Panc1 (cell line): ENCODE measurements at places on chromosomes 16 and 17.

DNA sequence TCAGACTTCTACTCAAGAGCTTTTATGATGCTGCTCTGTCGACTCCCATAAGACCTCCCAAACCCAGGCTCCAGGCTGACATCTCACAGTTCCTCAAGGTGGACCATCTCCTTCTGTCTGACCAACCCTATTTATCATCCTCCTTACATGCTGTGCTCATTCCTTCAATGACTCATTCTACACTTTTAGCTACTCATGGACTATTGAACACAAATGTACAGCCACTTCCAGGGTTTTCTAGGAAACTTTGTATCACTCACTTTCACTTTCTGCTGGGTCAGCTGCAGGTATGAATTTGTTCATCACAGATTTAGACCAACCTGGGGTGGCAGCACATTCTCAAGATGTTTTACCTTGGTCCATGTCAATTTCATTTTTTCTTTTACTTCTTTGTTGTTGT, 162.4 kb upstream of the FAM20A start:
- peaks cover 6% of the 10 kb centered on the region; the same call in 1 of the 2 replicates for H3K4me1 ChIP-seq
- H3K27ac ChIP-seq, result no peak overlapping the region

GRCh38 chr17:17355426-17355825, 52.3 kb downstream of the NT5M start:
- H3K4me1 ChIP-seq, result no peaks in the 10 kb centered on the region
- no peak overlapping the region for H3K27ac ChIP-seq
- no peaks in the 10 kb centered on the region for H3K36me3 ChIP-seq
- DNase-seq, result no peak
- no peak overlapping the region for H3K4me3 ChIP-seq

DNA sequence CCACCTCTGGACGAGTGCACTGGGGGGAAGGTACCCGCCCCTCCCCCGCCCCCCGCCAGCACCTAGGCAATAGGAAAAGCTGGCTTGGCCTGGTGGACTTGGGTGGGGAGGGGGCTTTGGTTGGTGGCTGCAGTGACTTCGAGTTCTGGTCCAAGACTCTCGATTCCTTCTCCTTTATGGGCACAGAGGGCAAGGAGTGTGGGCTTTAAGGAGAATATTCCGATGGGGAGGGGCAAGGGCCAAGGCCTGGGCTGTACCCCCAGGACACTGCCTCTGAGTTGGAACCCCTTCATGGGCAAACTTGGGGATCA, 409 bp downstream of the ACSF2 start:
- H3K27ac ChIP-seq, result peak overlapping the region; percentile 74
- peak overlapping the region; percentile 66 for H3K4me3 ChIP-seq
- no peaks in the 10 kb centered on the region; the same call in 1 of the 2 replicates for H3K36me3 ChIP-seq
- no peaks in the 10 kb centered on the region for H3K27me3 ChIP-seq
- H3K4me1 ChIP-seq, result peaks cover 20% of the 10 kb centered on the region

- H3K36me3 ChIP-seq, result no peaks in the 10 kb centered on the region
- H3K27me3 ChIP-seq, result no peaks in the 10 kb centered on the region
- no peak overlapping the region for H3K4me3 ChIP-seq
Observed at GRCh38 chr17:80773243-80773991, 218.2 kb upstream of the CHMP6 start.

- no peaks in the 10 kb centered on the region for H3K27me3 ChIP-seq
- no peak overlapping the region for H3K27ac ChIP-seq
- no peak for DNase-seq
Observed at GRCh38 chr17:65994114-65994513, 197.8 kb downstream of the CEP112 start.

GRCh38 chr17:73595068-73595467, 49.2 kb downstream of the SDK2 start:
- H3K36me3 ChIP-seq, result no peaks in the 10 kb centered on the region
- H3K27ac ChIP-seq, result no peak overlapping the region
- H3K4me3 ChIP-seq, result no peak overlapping the region
- H3K27me3 ChIP-seq, result no peaks in the 10 kb centered on the region

- no peaks in the 10 kb centered on the region for H3K27me3 ChIP-seq
- no peaks in the 10 kb centered on the region for H3K36me3 ChIP-seq
- H3K27ac ChIP-seq, result no peak overlapping the region
- no peaks in the 10 kb centered on the region for H3K4me1 ChIP-seq
- DNase-seq, result no peak
- no peak overlapping the region for H3K4me3 ChIP-seq
Observed at GRCh38 chr17:68054296-68054900, 18.9 kb downstream of the KPNA2 start.

DNA sequence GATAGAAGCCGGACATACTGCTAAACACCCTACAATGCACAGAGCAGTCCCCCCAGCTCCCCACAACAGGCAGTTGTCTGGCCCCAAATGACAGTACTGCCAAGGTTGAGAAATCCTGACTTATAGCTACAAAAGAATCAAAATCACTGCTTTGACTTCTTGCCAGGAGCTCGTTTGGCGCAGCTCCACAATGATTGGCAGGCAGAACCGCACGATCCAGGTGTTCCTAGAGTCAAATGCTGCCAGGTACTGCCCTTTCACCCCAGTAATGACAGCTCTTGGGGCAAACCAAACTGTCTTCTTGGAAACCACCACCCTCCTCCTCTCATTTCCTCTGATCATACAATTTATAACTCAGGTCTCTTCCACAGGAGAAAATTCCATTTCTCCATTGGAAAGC, 2.2 kb upstream of the TMC5 start:
- H3K4me1 ChIP-seq, result peaks cover 5% of the 10 kb centered on the region
- H3K27ac ChIP-seq, result no peak overlapping the region
- H3K36me3 ChIP-seq, result no peaks in the 10 kb centered on the region
- H3K4me3 ChIP-seq, result no peak overlapping the region
- DNase-seq, result no peak
- H3K27me3 ChIP-seq, result peaks cover 7% of the 10 kb centered on the region

DNA sequence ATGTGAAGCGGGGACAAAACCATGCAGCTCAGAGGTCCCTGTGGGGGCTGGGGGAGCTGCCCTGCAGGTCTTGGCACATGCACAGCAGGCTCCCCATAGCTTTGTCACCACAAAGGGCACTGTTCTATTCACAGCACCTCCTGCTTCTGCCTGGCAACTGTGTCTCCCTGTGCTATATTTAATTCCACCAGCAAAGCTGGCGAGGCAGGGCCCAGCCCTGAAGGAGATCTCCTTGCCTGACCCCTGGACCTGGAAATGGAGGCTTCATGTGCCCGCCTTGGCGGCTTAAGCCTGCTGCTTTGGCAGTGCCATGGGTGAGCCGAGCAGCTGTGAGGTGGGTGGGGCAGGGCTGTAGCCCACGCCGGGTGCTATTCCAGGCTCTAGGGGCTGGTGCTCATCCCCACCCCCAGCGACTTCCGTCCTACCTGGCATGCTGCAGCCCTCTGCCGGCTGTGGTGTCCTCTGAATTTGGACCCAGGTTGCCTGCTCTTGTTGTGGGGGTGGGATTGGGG, 6.8 kb downstream of the LDHD start:
- H3K36me3 ChIP-seq, result no peaks in the 10 kb centered on the region

GRCh38 chr17:72392056-72393010, 271.5 kb downstream of the SOX9 start:
- H3K4me1 ChIP-seq, result peaks cover 83% of the 10 kb centered on the region
- no peak for DNase-seq
- H3K27me3 ChIP-seq, result no peaks in the 10 kb centered on the region
- H3K4me3 ChIP-seq, result no peak overlapping the region
- H3K36me3 ChIP-seq, result no peaks in the 10 kb centered on the region

DNA sequence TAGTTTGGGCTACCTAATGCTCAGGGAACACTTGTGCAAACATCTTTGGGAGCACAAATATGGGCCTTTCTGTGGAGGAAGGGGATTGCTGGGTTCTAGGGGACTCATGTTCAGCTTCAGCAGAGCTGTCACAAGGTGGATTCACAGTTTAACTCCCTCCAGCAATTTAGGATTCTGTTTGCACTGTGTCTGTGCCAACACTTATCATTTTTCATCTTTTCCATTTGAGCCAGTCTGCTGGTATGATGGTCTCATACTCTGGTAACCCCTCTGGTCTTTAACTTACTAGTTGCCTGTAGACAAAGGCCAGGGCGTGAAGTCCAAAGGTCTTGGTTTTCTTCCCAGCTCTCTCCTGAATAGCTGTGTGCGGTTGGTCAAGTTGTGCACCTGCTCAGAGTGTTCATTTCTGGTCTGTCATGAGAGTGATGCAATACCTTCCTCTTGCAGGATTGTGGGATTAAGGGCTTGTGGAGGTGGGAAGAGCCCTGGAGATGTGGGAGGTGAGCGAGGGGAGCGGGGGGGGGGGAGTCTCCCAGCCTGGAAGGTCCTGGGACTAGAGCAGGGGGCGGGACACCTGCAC, 152.6 kb downstream of the CMIP start:
- H3K36me3 ChIP-seq, result no peaks in the 10 kb centered on the region
- no peak for DNase-seq
- H3K27me3 ChIP-seq, result no peaks in the 10 kb centered on the region
- H3K27ac ChIP-seq, result no peak overlapping the region
- no peak overlapping the region for H3K4me3 ChIP-seq

DNA sequence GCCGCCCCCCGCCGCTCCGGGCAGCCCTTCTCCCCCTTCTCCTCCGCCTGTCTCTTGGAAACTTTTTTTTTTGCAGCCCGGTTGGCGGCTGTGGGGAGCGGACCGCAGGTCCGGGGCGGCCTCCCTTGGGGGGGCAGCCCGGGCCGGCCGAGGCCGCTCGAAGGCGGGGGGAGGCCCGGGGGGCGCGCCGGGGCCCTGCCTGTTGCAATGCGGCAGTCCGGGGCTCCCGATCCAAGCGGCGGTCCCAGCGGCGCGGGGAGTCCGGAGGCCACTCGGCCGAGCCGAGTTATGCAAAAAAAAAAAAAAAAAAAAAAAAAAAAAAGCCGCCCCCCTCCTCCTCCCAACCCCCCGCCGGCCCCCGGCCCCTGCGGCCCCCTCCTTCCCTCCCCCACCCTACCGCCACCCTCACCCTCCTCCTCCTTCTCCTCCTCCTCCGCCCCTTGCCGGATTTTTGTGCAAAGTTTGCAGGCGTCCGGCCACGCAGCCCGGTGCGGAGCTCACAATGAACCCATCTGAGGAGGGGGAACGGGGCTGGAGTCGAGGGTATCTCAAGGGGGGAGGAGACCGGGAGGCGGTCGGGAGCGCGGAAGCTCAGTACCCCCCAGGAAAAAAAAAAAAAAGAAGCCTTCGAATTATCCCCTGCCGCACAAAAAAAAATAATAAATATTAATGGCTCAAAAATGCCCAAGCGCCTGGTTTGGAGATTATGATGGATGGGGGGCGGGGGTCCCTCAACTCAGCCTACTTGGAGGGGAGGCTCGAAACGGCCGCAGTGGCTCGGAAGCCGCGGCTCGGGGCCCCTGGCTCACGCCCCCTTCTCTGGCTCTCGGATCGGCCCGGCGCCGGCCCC, at the start of gene ZNF423:
ZNF423 (minus strand) TSS at position 291 of the 850 bp plus-strand sequence. CDS start 338 bp downstream, outside the sequence.
- DNase-seq, result no peak
- no peaks in the 10 kb centered on the region for H3K4me1 ChIP-seq
- H3K27me3 ChIP-seq, result peaks cover 6% of the 10 kb centered on the region
- no peaks in the 10 kb centered on the region for H3K36me3 ChIP-seq
- peak within 1 kb of the TSS; percentile 34 for H3K4me3 ChIP-seq

DNA sequence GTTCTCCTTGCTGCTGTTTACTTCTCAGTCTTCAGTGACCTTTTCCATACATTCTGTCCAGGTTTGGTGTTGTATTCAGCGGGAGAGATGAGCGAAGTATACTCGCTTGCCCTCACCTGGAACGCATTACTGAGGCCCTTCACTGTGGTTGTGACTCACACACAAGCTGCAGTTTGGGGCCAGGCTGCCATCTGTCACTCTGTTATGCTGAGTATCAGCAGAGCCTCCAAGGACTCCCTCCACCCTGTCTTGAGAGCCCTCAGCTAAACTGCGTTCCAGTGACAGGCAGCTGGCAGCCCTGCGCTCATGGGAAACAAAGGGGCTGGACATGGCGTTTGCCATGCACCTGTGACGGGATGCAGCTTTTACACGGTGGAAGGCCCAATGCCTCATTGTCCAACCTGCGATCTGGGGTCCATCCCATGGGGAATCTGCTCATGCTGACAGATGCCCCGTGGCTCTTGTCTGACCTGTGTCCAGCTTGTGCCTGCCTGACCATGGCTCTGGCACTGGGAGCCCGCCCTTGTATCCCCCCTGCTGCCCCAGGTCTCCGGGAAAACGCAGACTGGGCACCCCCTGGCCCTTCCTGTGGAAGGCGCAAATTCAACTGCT, 6.5 kb upstream of the ZNF778 start:
- no peak overlapping the region for H3K27ac ChIP-seq
- DNase-seq, result no peak
- H3K4me1 ChIP-seq, result no peaks in the 10 kb centered on the region
- no peaks in the 10 kb centered on the region for H3K36me3 ChIP-seq
- H3K4me3 ChIP-seq, result no peak overlapping the region

GRCh38 chr16:69870761-69871160, 80.4 kb upstream of the CLEC18A start:
- no peak overlapping the region for H3K27ac ChIP-seq
- no peaks in the 10 kb centered on the region for H3K4me1 ChIP-seq
- no peaks in the 10 kb centered on the region for H3K36me3 ChIP-seq

GRCh38 chr17:28467456-28468025, 5.9 kb upstream of the SLC13A2 start:
- no peak overlapping the region for H3K27ac ChIP-seq
- DNase-seq, result no peak
- H3K4me3 ChIP-seq, result no peak overlapping the region
- H3K4me1 ChIP-seq, result no peaks in the 10 kb centered on the region
- no peaks in the 10 kb centered on the region for H3K36me3 ChIP-seq
- peaks cover 3% of the 10 kb centered on the region; the same call in 1 of the 2 replicates for H3K27me3 ChIP-seq

DNA sequence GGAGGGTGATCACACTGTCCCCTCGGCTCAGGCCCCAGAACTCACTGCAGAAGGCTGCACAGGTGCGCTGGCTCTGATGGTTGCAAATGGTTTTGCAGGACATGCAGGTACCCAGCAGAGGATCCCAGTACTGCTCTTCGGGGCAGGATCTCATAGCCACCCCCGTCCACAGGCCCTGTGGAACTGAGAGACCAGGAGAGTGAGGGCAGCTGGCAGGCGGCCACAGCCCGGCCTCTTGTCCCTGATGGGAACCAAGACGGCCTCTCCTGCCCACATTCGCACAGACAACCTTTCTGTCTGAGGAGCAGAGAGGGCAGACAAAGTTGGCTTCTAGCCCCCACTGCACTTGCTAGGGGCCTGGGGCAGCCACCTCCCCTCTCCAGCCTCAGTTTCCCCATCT, 19.5 kb downstream of the TNFRSF13B start:
- H3K27me3 ChIP-seq, result peaks cover 12% of the 10 kb centered on the region
- no peaks in the 10 kb centered on the region for H3K4me1 ChIP-seq
- no peak for DNase-seq
- H3K36me3 ChIP-seq, result no peaks in the 10 kb centered on the region

GRCh38 chr16:23156946-23157460, 7.8 kb upstream of the USP31 start:
- no peak overlapping the region for H3K27ac ChIP-seq
- H3K4me3 ChIP-seq, result no peak overlapping the region
- DNase-seq, result no peak
- H3K36me3 ChIP-seq, result no peaks in the 10 kb centered on the region
- H3K27me3 ChIP-seq, result peaks cover 3% of the 10 kb centered on the region; the same call in 1 of the 2 replicates
